ENCODE measurements at places on chromosomes 3 and 15.
A peak's percentile ranks its signal among the peaks of the same experiment; 100 is the strongest.

DNA sequence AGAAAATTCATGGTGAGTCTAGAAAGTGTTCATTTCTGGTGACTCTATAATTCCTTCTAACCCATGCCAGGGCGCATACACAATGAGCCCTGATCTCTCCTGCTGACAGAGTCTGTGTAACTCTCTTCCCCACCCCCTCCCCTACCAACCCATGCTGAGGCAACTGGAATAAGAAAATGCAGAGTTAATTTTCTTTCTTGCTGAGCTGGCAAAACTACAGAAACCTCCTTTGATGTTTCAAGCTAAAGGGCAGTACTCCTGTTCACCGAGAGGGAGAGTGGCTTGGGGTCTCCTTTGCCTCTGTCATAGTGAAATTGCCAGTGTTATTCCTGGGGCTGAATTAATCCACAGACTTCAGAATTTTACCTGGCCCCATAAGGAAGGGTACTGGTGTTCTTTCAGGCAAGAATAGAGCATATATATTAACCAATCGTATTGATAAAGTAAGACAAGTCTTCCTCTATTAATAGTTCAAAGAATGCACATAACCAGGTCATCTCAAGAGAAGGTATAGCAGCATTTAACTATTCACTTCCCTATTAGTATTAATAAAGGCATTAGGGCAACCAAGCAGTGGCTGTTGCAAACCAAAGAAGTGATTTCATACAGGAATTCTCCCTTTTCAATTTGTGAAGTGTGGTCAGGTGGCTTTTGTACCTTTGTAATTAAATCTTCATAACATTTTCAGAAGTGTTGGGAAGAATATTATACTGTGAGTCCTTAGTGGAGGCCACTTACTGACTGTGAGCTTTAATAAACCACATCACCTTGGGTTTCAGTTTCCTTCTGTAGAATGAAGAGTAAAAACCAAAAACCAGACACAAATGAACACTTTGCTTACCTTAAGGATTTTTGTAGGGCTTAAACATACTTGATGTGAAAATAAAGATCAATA is 4.1 kb downstream of the GAP43 start:
- no peak for DNase-seq

GRCh38 chr15:93333796-93334195 is 244.8 kb upstream of the RGMA start:
- no peak for DNase-seq

- no peak for DNase-seq
Observed at GRCh38 chr3:189138901-189139610, 32.7 kb upstream of the TPRG1 start.

DNA sequence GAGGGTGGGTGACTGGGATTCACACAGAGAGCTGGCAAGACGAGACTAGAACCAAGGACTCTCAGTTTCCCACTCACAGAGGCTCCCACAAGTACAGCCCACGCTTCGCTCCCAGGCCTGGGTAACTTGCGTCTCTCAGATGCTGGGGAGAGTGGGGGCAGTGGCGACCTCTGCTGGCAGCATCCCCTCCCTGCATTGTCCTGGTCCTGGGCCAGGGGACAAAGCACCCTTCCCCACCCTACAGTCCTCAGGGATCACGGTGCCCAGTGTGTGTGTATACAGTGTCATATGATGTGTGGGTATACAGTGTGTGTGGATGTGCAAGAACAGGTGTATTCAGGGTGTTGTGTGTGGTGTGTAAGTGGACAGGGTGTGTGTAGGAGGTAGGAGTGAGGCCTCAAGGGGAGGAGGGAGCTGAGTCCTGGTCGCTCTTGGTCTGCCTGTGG is 12.8 kb downstream of the VILL start:
- DNase-seq: peak; percentile 76

DNA sequence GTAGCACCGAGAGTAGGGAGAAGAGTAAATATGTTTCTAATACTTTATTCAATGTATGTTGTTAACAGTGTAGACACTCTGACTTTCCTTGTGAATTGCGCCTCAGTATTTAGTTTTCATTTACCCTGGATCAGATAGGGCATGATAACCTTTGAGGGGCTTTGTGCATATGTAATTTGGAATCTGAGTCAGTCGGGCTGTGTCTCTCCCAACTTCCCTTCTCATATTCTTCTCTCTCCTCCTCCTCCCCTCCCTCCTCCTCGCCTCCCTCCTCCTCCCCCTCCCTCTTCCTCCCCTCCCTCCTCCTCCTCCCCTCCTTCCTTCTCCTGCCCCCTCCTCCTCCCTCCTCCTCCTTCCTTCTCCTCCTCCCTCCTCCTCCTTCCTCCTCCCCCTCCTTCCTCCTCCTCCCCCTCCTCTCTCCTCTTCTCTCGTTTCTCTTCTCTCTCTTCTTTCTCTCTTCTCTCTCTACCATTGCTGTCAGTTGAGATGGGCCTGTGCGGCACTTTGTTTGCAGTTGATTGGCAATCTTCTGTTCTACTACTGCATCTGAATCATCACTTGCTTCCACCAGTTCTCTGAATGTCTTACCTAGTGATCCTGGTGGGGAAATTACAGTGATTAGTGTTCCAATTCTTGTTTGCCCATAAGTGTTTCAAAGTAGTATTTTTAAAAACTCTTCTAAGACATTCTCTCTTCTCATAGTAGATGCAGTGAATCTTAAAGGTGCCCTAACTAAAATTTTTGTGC is 162.3 kb downstream of the PGPEP1L start:
- DNase-seq: no peak

DNA sequence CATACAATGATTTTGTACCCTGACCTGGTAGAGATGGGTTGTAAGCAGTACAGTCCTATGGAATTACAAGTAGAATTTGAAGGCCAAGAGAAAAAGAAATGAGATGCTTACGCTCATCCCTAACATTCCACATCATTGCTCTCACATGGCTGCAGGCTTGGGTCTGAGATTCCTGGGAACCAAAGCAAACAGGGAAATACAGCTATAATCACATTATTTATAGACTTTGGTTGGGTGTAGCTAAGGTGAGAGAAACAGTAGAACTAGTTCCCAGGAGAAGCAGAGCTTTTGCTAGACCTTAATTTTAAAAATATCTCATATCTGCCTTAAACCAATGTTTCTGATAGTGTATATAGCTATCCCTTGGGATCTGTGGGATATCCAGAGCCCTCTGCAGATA is 51.4 kb downstream of the SLCO3A1 start:
- DNase-seq: no peak

GRCh38 chr3:120749843-120750242 is 7.3 kb downstream of the GTF2E1 start:
- DNase-seq: no peak

- DNase-seq: peak; percentile 47
Observed at GRCh38 chr3:50194903-50195500, 3.6 kb downstream of the GNAT1 start.

DNA sequence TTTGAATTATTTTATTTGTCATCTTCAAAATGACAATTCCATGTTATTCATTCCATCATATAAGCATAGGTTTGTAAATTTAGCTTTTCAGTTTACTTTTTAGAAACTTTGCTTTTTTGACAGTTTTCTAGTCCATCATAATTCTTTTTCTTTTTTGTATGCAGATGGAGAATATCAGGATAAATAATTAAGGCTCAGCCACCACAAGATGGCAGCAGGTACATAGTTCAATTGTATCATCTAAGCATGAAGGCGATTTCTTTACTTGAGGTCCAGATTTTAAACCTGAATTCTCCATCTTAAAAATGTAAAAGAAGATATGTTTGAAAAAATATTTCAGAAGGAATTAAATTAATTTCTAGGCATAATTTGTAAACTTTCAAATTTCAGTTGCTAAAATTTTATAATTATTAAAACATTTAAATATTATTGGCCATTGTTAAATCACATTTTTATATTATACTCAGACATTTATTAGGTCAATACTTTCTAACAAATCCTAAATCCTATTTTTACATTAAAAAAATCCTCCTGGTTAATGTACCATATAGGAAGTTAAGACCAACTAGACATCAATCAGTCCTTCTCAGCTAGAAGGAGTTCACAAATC is 15.1 kb downstream of the PLSCR5 start:
- DNase-seq: peak; percentile 49

- no peak for DNase-seq
Observed at GRCh38 chr3:76841747-76842146, 198.2 kb upstream of the ROBO2 start.

- no peak for DNase-seq
Observed at GRCh38 chr15:70045045-70045444, 52.7 kb downstream of the TLE3 start.

- no peak for DNase-seq
Observed at GRCh38 chr3:185188816-185189215, 36.0 kb upstream of the C3orf70 start.

GRCh38 chr3:31421314-31422048 is 111.2 kb upstream of the STT3B start:
- DNase-seq: no peak

GRCh38 chr3:126355251-126355650 is 2.0 kb downstream of the KLF15 start:
- DNase-seq: no peak

DNA sequence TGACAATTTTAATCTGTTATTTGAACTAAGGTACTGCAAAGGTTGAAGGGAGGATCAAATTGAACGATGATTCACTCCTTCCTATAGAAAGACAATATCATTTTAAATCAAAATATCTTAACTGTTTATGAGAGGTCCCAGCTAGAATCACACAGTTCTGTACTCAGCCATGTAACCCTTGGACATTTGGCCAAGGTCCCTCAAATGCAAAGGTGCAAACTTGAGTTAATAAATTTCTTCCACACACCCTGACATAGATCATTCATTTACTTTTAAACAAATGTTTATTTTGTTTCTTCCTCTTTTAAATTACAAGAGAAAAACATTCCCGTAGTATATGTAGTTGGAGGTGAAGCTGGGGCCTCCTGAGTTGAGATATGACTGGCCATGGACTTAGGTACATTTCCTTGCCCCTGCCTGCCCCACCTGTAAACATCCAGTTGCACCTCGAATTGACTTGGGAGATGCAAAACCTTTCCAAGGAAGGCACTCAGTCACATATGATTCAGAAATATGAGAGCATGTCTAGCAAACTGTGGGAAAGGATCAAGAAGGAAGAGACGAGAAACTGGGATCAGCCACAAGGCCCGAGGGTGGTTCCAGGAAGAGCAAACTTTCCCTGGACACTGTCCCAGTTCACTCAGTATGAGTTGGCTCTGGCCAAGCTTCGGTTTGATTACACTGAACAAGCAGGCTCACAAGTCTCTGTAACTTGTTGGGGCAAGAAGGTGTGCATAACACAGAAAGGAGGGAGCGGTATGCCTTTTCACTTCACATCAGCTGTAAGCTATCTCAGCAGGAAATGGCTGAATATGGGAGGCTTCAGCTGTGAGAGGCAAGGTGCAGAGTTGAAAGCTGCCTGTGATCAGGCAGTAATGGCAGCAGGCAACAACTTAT is 6.7 kb downstream of the TNFSF10 start:
- DNase-seq: peak; percentile 65

DNA sequence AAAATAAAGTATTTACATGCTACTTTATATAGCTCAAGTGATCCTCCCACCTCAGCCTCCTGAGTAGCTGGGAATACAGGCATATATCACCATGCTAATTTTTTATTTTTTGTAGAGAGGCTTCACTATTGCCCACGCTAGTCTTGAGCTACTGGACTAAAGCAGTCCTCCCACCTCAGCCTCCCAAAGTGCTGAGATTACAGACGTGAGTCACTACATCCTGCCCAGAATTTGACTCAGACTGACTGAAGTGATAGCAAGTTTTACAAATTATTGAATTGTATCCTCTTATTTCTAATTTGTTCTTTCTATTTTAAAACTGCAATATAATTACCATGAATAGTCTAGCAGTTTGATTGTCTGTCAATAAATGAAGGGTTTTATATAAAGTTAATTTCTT is 210.3 kb upstream of the CGNL1 start:
- DNase-seq: peak; percentile 20

DNA sequence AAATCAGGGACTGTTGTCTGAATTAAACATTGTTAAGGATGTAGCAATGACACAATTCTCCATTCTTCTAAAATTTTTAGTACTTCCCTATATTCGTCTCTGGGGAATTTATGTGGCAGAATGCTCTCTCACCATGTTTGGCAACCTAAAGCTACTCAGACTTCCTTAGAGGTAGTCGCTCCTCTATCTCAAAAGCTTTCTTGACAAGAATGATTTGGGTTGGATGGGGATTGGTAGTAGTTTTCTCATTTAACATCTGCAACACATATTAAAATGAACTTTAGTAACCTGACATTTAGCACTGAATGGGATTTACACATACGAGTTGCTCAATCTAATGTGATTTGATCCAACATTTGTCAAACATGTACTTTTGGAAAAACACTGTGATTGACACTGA is 233.3 kb downstream of the RBMS3 start:
- DNase-seq: no peak

GRCh38 chr3:4570840-4571621 is 77.9 kb downstream of the ITPR1 start:
- peak; percentile 24 for DNase-seq

- DNase-seq: no peak
Observed at GRCh38 chr15:56428821-56429458, 36.0 kb downstream of the MNS1 start.

- DNase-seq: no peak
Observed at GRCh38 chr3:94524102-94524919, 461.4 kb downstream of the NSUN3 start.

DNA sequence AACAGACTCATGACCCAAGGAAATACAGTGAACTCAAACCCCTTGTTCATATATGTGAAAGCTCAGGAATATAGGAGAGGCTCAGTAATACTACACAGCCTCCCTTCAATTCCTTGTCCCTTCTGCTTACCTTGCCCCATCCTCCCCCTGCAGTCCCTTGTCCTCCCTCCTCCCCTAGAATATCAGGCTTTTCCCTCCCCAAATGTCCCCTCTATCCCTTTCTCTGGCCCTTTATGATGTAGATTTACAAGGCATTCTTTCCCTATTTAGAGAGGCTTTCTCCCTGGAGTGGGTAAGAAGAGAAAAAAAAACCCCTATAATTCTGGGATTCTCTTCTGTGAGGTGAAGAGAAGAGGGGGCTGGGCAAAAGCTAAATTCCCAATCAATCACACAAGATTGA is 64.9 kb upstream of the KBTBD8 start:
- no peak for DNase-seq

DNA sequence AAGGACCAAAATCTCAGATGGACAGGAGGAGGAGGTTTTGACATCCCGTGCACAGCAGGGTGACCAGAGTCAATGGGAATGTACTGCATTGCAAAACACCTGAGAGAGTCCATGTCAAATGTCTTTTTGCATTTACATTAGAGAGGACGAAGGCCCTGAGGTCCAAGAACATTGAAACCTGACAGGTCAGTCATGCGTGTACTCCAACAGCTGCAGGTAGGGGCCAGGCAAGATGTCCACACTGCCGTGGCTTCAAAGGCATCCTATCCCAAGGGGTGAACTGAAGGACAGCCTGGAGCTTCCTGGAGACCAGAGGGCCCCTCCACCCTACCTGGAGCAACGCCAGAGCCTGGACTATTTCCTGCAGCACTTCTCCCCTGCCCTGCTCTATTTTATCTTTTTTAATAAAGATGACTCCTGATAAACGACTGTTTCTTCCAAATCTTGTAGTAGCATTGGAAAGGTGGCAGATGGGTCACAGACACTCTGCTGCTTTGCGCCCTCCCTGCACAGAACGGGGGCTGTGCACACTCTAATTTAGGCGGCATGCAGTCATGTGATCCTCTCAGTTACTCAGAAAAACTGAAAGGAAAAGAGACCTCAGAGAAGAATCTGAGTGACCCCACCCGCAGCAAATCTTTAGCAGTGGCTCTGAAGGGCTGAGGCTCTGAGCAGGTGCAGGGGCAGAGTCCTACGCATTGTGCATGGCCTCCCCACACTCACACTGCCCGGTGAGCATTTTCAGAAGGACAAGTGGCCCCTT is 68.2 kb downstream of the HMCES start:
- no peak for DNase-seq
